ENCODE measurements at places on chromosomes 2 and 18.

GRCh38 chr2:232502511-232502910 lies 14.9 kb upstream of the ECEL1 start:
- no peak for DNase-seq

DNA sequence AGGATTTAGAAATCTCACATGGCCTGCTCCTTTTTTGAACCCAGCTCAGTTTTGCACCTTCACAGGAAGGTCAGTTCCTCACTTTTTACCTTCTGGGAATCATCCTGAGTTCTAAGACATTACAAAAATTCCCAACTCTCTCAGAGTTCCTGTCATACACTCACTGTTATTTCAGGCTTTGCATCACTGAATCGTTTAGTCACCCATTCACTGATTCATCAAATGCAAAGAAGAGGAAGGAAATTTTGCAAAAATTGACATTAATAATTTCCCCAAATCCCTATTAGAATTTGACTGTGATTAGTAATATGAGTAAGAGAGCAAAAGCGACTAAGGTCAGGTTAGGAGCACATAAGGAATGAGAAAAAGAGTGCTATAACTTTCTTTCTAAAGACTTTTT lies 197.5 kb downstream of the PDE1A start:
- no peak for DNase-seq

GRCh38 chr2:186950694-186951093 lies 101.7 kb upstream of the ZSWIM2 start:
- DNase-seq = no peak

GRCh38 chr2:212360068-212360460 lies 178.5 kb downstream of the ERBB4 start:
- no peak for DNase-seq

GRCh38 chr18:41681138-41681880 lies 273.7 kb upstream of the PIK3C3 start:
- DNase-seq = no peak

DNA sequence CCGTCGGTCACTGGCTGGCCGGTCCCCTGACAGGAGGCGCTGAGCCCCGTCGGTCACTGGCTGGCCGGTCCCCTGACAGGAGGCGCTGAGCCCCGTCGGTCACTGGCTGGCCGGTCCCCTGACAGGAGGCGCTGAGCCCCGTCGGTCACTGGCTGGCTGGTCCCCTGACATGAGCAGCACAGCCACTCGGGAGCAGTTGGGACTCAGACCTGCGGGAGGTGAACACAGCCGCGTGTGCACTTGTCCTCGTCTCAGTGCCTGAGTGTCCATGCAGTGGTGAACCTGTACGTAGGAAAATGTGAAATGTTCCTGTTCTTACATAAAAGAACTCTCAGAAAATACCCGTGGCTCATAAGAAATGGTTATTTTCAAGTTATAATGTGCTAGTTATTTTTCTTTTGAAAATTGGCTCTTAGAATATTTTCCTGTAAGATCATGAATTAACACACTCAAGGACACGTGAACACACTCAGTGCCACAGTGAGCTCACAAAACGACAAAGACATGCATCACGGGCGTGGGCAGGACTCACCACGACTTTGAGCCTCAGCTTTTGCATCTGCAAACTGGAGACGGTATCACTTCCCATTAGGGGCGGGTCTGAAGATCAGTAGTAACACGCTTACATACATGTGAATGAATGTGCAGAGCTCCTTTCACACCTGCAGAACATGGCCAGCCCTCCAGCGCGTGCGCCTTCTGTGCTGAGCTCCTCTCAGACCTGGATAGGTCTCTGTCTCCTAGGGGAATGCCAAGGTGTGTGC lies 21.1 kb upstream of the NFATC1 start:
- DNase-seq = no peak

DNA sequence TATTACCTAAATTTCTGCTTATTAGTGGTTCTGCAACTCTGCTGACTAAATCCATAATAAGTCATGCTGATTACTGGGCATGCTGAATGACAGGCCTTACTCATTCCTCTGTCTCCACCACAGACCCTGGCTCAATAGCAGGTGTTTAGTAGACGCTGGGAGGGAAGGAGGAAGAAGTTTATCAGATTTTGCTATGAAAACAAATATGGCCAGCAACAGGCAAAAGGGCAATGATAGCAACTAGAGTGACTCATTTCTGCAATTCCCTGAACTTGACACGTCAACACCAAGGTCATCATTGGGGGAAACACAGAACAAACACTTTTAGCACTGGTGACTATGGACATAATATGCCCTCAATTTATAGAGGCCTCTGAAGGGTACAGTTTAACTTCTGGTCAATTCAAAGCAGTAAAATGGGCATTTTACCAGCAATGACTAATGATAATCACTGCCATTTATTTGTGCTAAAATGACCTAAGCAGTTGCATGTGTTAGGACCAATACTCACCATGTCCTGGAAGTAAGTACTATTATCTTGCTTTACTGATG lies 35.2 kb downstream of the TMEM163 start:
- peak; percentile 21 for DNase-seq

DNA sequence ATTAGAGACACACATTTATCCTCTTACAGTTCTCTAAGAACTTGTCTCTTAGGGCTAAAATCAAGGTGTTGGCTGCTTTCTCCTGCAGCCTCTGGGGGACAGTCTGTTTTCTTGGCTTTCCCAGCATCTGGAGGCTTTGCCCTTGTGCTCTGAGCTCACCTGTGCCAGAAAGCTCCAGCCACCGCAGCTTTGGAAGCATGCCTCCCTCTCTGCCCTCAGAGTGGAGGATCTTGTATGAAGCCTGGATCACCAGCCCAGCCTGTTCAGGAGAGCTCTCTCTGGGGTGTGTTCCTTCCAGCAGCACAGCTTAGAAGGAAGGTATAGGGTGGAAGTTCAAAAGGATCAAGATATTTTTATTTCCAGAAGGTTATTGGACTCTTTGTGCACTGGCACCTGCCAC lies 53.1 kb upstream of the TPO start:
- no peak for DNase-seq
